ENCODE measurements at places on chromosomes 11 and 22.

GRCh38 chr11:110798201-110798900 is 86.1 kb upstream of the ARHGAP20 start:
- DNase-seq, result no peak

DNA sequence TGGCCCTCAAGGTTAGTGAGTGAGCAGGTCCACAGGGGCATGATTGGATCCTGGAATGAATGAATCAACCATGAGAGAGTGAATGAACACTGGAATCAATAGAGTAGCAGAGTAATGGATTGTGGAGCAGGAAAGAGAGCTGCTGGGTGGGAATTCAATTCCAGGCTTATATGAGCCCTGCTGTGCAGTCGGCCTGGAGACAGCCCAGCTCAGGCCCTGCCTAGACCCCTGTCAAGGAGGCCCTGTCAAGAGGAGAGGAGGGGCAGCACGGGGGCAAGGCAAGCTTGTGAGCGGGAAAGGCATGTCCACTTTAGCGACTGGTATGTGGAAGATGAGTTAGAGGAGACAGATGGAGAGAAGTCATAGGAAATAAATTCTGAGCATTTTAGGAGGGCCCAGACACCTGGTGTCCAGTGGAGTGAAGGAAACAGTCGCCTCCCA is 1.3 kb upstream of the FOLR1 start:
- no peak for DNase-seq

DNA sequence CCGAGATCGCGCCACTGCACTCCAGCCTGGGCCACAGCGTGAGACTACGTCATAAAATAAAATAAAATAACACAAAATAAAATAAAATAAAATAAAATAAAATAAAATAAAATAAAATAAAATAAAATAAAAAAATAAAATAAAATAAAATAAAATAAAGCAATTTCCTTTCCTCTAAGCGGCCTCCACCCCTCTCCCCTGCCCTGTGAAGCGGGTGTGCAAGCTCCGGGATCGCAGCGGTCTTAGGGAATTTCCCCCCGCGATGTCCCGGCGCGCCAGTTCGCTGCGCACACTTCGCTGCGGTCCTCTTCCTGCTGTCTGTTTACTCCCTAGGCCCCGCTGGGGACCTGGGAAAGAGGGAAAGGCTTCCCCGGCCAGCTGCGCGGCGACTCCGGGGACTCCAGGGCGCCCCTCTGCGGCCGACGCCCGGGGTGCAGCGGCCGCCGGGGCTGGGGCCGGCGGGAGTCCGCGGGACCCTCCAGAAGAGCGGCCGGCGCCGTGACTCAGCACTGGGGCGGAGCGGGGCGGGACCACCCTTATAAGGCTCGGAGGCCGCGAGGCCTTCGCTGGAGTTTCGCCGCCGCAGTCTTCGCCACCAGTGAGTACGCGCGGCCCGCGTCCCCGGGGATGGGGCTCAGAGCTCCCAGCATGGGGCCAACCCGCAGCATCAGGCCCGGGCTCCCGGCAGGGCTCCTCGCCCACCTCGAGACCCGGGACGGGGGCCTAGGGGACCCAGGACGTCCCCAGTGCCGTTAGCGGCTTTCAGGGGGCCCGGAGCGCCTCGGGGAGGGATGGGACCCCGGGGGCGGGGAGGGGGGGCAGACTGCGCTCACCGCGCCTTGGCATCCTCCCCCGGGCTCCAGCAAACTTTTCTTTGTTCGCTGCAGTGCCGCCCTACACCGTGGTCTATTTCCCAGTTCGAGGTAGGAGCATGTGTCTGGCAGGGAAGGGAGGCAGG is at the start of gene GSTP1:
GSTP1 (plus strand) TSS at position 566 of the 958 bp plus-strand sequence; CDS start at position 598, 32 bp downstream.
- DNase-seq, result peak; percentile 76

- peak; percentile 73 for DNase-seq
These were observed 2.4 kb downstream of the SIDT2 start for GRCh38 chr11:117180661-117181585.

GRCh38 chr11:126186708-126187529 is 24.5 kb downstream of the RPUSD4 start:
- DNase-seq, result no peak

DNA sequence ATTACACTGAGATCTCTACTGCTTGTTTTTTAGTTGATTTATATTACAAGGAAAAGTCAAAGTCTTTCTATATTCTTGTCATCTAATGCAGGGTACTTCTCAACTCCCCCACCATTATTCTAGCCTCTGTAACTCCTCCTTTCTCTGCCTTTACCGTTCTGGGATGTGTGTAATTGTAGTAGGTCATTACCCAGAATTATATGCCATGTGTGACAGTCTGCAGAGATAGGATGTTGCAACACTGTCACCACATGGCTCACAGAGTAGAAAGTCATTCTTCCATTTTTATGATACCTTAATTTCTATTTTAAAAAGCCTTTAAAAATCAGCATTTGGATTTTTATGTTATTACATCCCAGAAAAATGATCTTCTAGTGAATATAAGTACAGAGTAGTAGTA is 32.7 kb downstream of the ZNF143 start:
- no peak for DNase-seq

- DNase-seq, result no peak
These were observed 629 bp downstream of the PSMA1 start for GRCh38 chr11:14519597-14519916.

GRCh38 chr11:59206635-59207034 is 6.1 kb downstream of the MPEG1 start:
- no peak for DNase-seq
